ENCODE measurements at places on chromosomes 1 and 21. TPM values are rescaled to one million over a fixed set of nuclear protein-coding genes. Genes with fewer than 3 reads are reported as not detected.

- no peak for DNase-seq
Observed at GRCh38 chr1:67687649-67688048, 2.6 kb downstream of the GADD45A start.

- DNase-seq = no peak
Observed at GRCh38 chr1:36843906-36844610, 190.3 kb downstream of the GRIK3 start.

The PROK1 gene
- 0.12 TPM for total RNA-seq

The PLPPR4 gene
- total RNA-seq = 0.56 TPM

The S100A5 gene
- not detected for total RNA-seq

Data from pancreas (tissue), 10 donors.